ENCODE measurements at places on chromosomes 7 and 10.

DNA sequence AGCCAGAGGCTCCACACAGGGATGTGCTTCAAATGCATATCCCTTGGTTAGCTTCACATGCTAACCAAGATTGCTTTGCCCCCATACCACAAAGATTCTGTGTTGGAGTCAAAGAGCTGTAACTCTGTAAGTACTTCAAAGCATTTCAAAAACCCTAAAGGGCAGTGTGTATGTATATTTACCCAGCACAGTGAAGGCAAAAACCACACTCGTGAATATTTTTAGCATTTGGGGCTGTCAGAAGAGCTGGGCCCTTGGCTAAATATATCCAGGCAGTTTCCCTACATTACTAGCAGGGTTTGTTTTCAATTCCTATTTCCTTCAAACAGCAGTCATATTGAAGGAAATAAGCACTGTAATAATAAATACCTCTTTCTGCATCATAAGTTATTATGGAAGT is 84.2 kb upstream of the STEAP1B start:
- no peak for DNase-seq

- no peak for DNase-seq
Observed at GRCh38 chr10:119025776-119026175, 3.7 kb upstream of the NANOS1 start.

- no peak for DNase-seq
Observed at GRCh38 chr10:110147961-110148360, 59.4 kb upstream of the MXI1 start.

DNA sequence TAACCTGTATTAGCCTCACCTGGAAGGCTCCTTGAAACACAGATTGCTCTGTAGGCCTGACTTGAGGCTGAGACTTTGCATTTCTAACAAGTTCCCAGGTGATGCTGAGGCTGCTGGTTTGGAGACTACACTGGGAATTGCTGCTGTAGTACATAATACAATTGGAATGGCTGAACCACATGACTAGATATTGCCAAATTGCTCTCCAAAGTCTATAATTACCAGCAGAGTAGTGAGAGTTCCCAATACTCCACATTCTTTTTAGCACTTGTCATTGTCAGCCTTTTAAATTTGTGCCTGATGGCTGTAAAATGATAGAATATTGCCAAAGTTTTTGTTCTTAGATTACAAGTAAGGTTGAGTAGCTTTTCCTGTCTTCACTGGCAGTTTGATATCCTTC is 39.9 kb downstream of the PLEKHA8 start:
- no peak for DNase-seq

DNA sequence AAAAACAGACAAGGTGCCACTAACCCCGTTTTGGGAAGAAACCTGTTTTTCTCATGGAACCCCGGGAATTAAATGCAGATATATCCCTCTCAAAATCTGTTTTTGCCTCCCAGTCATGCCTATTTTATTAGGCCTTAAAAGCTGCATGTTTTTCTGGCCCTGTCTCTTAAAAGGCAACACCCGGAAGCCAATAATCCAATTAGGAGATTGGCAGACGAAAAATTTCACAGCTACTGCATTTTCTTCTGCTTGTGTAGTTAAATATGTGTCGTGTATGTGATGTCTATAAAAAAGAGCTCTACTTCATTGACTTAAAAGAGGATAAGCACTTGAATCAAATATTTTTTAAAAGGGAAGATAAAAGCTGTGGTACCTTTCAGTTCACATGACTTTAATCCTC is 31.9 kb upstream of the OPTN start:
- DNase-seq = no peak

- no peak for DNase-seq
Observed at GRCh38 chr7:95758187-95758586, 14.2 kb upstream of the DYNC1I1 start.

- no peak for DNase-seq
Observed at GRCh38 chr7:87370660-87371180, 25.3 kb downstream of the CROT start.

DNA sequence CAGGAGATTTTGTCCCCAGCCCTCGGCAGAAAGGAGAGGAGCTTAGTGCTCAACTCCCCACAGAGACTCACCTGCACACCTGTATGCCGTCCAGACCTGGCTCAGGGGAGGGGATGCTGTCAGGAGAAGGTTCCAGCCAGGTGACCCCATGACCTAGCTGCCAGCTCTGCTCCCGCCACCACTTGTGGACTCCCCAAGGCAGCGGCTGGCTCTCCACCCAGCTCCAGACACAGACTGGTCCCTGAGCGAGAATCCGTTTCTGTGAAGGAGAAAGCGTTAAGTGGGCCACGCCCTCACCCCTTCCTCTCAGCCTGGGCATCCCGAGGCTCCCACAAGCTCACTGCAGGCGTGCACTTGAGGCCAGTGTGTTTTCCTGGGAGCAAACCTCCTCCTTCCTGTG is 76.4 kb downstream of the RGS10 start:
- no peak for DNase-seq

GRCh38 chr10:98115031-98115787 is 19.2 kb upstream of the R3HCC1L start:
- no peak for DNase-seq

DNA sequence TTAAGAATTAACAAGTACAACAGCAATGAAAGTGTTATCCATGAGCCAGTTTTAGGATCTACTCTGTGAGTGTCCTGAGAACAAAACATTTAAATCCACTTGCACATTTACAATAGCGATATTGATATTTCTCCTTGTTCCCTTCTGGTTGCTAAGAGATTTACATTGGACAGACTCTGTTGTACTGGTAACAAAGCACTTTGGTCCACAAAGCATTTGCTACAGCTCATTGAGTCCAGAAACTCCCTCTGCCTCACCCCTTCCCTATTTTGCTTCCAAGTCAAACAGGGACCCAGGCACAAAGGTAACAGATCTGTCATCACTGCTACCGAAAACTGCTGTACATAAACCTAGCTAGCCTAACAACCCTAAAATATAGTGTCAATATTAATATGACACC is 2.1 kb downstream of the ANK3 start:
- no peak for DNase-seq

DNA sequence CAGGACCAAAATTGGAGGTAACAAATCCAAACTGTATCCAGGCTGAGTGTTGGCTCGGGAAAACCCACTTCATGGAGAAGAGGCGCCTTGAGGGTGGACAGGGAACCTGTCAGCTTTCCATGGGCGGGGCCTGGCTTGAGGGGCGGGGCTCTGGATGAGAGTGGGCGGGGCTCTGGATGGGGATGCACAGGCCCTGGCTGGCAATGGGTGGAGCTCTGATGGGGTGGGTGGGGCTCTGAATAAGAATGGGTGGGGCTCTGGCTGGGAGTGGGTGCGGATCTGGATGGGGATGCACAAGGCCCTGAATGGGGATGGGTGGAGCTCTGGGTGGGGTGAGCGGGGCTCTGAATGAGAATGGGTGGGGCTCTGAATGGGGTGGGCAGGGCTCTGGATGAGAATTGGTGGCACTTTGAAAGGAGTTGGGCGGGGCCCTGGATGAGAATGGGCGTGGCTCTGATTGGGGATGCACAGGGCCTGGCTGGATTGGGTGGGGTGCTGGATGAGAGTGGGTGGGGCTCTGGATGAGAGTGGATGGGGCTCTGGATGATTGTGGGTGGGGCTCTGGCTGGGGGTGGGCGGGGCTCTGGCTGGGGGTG is 96.6 kb upstream of the NPTX2 start:
- DNase-seq = no peak

DNA sequence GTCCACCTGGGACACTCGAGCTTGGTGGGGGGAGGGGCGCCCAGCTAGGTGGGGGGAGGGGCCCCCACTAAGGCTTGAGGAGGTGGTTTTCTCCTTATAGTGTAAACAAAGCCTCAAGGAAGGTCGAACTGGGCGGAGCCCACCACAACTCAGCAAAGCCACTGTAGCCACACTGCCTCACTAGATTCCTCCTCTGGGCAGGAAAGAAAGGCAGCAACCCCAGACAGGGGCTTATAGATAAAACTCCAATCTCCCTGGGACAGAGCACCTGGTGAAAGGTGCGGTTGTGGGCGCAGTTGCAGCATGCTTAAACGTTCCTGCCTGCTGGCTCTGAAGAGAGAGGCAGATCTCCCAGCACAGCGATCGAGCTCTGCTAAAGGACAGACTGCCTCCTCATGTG is 133.1 kb downstream of the SNX13 start:
- no peak for DNase-seq

DNA sequence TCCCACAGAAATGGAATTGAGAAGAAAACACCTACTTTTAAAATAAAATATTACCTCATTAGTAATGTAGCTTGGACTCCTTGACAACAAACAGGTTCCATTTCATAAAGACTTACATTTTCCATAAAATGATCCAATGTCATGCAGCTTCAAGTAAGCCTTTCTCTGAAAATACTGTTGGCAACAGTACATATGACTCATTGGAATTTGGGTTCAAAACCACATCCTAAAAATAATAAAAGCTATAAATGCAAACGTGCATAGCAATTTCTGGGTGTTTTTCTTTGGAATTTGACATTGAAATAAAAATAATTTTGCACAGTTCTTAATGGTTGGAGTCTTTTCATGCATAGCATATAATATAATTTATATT is 47.9 kb downstream of the FHIP2A start:
- no peak for DNase-seq

DNA sequence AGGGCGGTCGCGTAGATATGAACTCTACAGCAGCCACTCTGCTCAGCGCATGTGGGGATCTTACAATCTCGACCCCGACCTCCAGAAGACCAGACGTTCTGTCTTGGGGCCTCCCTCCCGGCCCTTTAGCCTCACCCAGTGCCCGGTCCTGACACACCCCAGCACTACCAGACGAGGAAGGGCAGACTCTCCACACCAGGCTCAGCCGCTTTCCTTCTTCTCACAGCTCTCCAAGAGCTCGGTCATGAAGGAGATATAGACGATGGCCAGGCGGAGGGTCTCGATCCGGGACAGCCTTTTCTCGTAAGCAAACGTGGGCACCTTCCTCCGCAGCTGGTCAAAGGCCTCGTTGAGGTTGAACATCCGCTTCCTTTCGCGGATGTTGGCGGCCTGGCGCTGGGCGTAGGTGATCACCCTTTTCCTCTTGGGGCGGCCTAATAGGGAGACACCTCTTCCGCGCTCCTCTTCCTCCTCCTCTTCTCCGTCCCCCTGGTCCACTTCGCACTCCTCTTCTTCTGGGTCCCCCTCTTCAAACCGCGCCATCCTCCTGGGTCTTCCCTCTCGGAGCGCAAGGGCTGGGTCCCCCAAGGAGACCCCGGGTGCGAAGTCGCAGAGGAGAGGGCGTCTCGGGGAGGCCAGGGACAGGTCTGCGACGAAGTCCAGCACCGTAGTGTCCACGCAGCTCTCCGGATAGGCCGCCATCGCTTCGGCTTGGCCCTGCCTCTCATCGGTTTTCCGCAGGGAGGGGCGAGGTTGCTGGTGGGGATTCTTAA is at the start of gene FERD3L:
TSS of gene FERD3L (minus strand) at position 761 of the 773 bp plus-strand sequence. CDS start at position 702, 59 bp downstream.
- no peak for DNase-seq

GRCh38 chr7:11665357-11665756 is 166.6 kb downstream of the THSD7A start:
- DNase-seq = no peak

- no peak for DNase-seq
Observed at GRCh38 chr10:30294476-30295240, 54.4 kb downstream of the MTPAP start.

GRCh38 chr10:130167193-130167592 is 31.0 kb downstream of the GLRX3 start:
- DNase-seq = no peak

DNA sequence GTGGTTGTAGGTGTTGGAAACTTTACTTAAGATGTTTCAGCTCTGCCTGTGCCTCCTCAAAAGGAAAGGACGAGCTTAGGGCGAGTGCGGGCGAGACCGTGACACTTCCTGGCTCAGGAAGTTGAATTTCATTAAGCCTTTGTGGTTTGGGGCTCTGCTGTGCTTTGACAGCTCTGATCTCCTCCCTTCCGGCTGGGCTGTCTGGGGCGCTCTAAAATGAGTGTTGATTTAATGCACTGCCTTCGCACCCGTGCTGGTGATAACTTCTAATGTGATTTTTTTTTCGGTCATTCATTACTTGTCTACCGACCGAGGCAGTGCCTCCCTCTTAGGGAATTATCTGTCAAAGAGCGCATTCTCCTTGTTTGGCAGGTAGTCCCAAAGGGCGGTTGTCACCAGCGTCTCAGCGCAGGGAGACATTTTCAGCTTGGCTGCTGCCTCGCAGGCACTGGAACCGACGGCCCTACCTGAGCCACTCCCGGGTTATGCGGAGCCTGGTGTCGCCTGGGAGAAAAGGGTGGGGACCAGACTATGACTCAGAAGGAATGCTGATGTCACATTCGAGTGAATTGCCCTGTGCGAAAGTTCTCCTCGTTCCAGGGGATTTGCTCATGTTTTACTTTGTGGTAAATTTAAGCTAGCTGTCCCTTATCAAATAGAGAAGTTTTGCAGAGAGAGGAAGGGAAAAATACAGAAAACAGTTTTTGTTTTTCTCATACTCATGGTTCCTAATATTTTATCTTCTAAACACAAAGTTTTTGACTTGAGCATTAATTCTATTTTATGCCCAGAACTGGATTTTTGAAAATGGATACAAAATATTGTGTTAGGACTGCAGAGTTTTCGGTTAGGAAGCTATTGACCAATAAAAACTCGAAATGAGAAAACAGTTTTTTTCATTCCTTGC is 920 bp downstream of the TES start:
- DNase-seq = peak; percentile 80

DNA sequence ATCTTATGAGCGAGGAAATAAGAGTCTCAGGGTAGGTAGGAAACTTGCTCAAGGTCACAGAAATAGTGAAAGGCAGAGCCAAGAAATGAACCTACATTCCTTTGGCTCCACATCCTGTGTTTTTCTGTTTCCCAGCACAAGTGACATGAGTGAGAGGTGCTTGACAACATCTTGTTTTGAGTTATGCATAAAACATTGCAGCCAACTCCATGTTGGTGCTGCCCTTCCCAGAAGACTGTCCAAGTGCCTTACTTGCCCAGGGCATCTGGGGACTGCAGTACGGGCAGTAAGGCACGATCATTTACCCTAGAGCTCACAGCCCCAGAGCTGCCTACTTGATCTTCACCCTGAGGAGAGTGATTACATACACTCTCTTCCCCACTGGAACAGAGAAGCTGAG is 148.8 kb downstream of the NOC3L start:
- DNase-seq = no peak

DNA sequence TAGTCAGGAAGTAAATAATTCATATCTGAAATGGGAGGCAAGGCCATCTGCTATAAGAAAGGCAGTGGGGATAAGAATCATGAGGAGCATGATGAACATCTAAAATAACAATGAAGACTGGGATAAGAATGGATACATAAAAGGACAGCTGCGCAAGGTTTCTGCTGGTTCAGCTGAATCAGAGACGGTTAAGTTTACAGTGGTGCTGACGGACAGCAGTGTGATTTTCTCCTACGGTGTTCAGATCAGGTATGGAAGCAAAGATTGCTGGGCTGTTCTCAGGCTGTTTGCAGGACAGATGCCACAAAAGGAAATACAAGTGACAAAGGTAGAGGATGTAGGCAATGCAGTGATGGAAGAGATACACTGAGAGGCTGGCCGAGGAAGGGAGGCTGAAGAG is 8.4 kb downstream of the CYCS start:
- no peak for DNase-seq
